Globus pallidus (tissue), 1 donor: ENCODE measurements at places on chromosomes 5 and 9.

DNA sequence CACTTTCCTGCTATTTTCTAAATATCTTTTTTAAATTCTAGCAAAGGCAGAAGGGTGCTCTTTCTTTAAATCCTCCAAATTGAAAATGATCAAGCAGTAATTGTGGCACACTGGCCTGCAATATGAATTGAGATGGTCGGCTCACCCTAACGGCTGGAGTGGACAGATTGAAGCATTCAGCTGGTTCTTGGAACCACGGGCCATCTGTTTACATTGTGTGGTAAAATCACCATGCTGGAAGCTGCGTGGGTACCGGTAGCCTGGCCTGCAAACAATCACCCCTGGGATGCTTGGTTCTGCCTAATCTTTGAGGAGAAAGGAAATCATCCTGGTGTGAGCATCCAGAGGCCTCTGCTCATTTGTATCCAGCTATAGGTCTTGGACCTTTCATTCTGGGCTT lies 289.3 kb downstream of the ZNF608 start:
- no peak for DNase-seq

DNA sequence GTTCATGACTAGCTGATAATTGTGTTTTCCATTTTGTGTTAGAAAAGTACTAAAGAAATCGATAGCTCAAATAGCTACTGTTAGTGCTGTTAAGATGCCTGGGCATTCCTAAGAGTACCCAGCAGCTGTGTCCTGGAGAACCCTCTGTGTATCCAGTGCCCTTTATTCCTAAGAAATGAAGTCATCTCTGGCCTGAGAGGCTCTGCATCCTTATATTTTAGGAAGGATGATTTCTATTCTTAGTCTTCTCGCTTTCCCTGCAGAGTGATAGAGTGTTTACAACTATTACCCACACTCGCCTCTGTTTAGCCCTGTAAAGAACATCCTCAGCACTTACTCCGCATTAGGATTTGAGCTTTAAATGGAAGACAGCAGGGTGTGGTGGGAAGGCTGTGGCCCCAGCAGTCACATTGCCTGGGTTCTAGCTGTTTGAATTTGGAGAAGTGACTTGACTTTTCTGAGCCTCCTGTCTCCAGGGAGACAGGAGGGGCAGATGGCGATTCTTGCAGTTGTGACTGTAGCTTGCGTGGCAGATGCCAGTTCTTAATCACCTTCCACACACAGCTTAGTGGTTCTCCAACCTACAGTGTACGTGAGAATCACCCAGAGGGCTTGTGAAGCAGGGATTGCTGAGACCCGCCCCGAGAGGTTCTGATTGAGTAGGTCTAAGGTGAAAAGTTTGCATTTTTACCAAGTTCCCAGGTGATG lies 177.2 kb upstream of the PITX1 start:
- no peak for DNase-seq

DNA sequence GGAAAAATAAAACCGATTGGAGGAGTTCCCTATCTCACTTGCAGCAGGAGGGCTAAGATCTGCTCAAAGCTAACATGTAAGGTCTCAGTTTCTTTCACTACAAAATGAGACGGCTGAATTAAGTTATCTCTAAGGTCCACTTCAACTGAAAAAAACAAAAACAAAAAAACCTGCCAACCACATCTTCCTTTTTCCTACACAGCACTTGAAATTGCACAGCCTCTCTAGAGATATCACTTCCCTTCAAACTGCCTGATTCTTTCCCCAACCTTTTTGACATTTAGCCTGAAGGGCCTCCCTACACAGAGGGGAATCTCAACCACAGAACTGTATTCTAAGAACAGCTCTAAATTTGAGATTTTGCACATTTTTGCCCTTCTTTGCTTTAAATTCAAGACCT lies 227.9 kb upstream of the TARS1 start:
- no peak for DNase-seq

GRCh38 chr5:159341906-159342310 lies 11.6 kb upstream of the IL12B start:
- DNase-seq: peak; percentile 47

- DNase-seq: no peak
These were observed 27.5 kb downstream of the B4GALT1 start for GRCh38 chr9:33139421-33140228.
